HuH-7.5 (cell line): ENCODE measurements at places on chromosomes 5 and 9.

- DNase-seq, result no peak
These were observed 628.0 kb upstream of the CDH18 start for GRCh38 chr5:20615888-20616563.

DNA sequence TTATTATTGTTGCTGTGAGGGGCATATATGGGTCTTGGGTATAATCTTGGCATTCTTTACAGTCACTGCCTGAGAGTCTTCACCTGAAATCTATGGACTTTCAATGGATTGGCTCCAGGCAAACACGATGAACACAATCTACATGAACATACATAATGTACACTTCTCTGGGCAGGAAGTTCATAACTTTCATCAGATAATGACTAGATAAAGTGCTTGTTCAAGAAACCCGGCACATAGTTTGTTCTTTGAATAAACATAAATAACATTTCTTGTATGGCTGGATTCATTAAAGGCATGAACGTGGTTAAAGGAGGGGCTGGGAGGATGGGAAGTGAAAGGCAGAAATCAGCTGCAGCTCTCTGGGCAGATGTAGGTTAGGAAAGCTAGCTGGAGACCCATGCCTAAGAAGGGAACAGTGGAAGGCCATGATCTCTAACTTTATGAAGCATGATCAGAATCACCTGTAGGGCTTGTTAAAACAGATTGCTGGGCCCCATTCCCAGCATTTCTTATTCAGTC, 306.9 kb upstream of the EFNA5 start:
- DNase-seq, result no peak

DNA sequence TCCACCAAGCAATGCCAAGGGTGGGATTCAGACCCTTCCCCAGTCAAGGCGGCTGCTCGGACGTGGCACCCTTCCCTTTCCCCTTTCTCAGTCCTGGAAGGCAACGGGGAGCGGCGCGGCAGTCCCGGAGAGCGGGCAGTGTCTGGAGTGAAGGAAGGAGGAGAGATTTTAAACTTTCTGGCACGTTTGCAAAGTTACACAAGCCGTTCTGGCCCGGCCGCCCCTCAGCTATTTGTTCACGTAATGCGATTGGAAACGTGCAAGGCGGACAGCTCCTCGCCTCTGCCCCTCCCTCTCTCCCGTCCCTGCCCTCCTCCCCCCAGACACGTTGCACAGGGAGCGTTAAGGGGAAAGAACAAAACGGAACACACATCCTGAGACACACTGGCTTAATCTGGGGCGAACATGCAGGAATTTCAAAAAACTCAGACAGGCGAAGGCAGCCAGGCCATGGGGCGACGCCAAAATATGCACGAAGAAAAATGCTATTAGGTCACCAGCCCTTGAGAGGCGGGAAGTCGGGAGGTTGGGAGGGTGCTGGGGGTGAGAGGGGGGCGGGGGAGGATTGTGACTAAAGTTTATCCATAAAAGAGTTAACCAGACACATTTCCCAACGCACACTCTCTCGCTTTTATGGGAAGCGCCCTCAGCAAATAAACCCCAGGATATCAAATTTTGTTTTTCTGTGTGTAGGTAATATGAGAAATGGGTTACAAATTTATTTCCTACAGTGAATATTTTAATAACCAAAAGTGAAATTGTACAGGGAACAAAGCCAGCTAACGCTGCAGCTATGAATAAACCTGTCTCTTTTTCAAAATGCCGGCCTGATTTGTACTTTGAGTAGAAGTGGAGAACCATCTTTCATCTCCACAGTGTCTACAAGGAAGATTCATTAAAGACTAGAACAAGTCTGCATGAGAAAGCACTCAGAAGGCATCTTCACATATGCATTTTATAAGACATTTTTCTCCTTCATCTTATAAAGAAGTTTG, at the start of gene LOX:
TSS of gene LOX (minus strand) at position 144 of the 995 bp plus-strand sequence. CDS start 274 bp downstream, outside the sequence.
- peak; percentile 51 for DNase-seq

DNA sequence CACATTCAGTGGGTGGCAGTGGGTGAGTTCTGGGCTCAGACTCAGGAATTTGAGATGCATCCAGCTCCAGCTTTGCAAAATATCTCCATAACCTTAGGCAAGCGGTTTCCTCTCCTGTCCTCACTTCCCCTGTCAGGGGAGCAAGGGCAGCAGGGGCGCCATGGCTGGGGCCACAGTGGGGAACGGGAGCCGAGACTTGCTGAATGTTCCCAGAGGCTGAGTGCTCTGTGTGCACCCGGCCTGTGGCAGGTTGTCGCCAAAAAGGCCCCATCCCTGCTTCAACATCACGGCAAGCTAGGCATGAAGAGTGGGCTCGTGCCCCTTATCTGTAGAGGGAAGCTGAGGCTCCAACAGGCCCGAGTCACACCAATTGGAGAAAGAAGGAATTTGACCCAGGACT, 268.8 kb downstream of the NSG2 start:
- no peak for DNase-seq

DNA sequence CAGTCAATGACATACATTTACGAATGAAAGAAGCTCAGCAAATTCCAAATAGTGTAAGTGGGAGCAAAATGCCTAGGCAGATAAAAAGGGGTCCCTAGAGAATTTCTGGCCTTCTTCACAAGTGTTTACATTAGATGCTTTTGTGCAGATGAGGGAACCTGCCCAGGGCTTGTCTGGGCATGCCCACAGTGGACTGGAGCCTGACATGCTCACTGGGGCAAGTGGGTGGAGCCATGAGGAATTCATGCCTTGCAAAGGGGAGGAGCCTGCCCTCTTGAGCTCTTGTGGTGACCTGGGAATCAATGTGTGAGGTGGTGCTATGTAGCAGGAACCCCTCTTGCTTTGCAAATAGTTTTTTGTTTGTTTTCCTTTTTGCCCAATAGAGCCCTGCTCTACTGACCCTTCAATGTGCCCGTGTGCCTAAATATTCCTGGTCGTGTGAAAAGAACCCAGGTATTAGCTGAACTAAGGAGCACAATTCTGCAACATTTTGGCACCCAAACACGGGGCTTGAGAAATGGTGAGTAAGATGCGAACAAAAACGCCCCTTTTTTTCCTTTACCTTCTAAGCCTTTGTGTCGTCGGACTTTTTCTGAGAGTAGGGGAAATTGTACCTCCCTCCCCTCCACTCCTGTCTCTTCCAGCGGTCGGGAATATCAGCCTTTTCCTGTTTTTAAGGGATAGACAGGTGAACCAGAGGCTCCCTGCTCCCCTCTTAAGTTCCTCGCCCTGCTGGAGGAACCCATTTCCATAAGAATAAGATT, 433.8 kb upstream of the CDH9 start:
- no peak for DNase-seq

DNA sequence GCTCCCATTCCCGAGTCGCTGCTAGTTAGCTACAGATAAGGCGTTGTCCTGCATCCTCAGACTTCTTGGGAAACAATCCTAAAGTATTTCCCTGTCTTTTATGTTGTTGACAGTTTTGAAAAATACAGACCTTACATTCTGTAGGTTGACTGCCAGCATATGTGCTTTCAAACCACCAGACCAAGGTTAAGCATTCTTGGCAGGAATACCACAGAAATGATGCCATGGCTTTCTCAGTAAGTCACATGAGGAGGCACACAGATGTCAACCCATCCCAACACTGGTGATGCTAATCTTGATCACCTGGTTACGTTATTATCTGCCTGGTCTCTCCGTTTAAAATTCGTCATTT, 871 bp downstream of the GLE1 start:
- DNase-seq, result no peak

GRCh38 chr9:75992482-75993206, 102.2 kb downstream of the PCSK5 start:
- no peak for DNase-seq

- no peak for DNase-seq
These were observed 479.7 kb downstream of the CETN3 start for GRCh38 chr5:89929834-89930233.

DNA sequence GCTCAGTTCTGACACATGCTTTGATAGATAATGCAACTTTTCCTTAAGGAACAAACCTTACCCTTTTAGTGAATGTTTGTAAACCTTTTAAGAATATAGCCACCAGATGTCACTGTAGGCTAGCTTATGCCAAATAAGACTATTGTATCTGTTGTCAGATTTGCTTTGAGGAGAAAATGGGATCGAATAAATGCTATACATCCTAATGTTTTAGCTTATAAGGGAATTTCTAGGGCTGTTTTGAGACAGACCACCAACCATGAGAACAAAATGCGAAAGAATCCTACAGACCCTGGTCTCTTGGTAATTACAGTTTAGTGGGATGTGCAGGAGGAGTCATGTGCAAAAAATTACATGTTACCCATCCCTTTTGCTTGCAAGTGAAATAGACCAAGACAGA, 127.6 kb upstream of the NMUR2 start:
- no peak for DNase-seq

DNA sequence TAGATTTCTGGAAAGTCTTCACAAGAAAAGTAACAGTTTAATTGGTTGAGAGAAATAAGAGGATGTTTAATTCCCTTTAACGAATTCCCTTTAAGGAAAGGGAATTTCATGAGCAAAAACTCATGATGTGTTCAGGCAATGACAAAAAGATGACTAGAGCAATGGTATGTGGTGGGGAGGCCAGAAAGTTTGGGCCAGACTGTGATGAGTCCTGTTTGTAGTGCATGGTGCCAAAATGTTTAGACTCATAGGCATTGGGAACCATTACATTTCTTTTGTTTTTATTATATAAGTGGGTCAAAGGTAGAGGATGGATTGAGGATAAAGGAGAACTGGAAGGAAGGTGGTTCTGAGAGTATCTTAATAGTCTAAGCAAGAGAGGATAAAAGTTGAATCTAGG, 10.9 kb downstream of the CNTRL start:
- DNase-seq, result no peak

- DNase-seq, result no peak
These were observed 58.4 kb upstream of the PITX1 start for GRCh38 chr5:135092476-135092875.

GRCh38 chr5:95843733-95844223, 21.3 kb upstream of the GLRX start:
- DNase-seq, result no peak

- DNase-seq, result no peak
These were observed 259.3 kb downstream of the ROR2 start for GRCh38 chr9:91690540-91691249.

- DNase-seq, result no peak
These were observed 26.3 kb upstream of the TPD52L3 start for GRCh38 chr9:6301858-6302257.

DNA sequence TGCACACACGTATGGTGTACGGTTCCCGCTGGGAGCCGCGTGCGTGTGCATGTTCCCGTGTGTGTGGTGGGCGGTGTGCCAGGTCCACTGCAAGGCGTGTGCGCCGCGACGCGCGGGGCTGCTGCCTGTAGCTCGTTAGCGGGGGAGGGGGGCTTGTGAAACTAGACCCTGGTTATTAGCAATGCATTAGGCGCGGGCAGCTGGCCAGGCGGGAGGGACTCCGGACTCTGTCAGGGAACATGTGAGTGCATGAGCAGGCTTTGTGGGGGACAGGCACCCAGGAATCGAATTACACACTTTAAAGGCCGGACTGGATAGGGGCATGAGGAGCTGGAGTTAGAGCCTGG, 32.2 kb upstream of the ENHO start:
- DNase-seq, result no peak

DNA sequence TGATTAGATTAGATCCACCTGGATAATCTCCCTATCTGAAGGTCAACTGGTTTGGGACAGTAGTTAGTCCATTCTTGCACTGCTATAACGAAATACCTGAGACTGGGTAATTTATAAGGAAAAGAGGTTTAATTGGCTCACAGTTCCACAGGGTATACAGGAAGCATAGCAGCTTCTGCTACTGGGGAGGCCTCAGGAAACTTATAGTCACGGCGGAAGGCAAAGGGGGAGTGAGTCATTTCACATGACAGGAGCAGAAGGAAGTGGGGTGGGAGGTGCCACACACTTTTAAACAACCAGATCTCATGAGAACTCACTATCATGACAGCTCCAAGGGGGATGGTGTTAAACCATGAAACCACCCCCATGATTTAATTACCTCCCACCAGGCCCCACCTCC, 9.9 kb downstream of the C9orf40 start:
- DNase-seq, result no peak

GRCh38 chr5:178551059-178551458, 39.1 kb downstream of the COL23A1 start:
- no peak for DNase-seq

DNA sequence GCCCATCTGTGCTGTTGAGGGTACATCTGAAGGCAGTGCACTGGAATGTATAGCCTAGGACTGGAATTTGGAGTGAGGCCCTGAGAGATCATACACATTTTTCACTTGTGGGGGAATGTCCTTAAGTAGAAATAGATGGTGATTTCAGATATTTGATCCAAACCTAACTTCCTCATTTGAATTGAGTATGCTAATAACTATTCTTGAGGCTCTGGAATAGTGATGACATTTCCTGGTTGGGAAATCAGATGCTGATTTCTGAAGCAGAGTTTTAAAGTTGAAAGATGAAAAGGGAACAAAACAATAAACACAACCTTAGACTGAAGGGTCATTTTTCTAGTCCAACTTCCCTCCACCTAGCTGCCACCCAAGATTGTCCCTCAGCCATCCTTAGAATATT, 163.0 kb upstream of the CCDC152 start:
- DNase-seq, result no peak

GRCh38 chr5:93403141-93403928, 177.7 kb downstream of the NR2F1-AS1 start:
- no peak for DNase-seq
